CD8-positive, alpha-beta memory T cell (primary cell): ENCODE measurements at places on chromosomes 6 and 20.

DNA sequence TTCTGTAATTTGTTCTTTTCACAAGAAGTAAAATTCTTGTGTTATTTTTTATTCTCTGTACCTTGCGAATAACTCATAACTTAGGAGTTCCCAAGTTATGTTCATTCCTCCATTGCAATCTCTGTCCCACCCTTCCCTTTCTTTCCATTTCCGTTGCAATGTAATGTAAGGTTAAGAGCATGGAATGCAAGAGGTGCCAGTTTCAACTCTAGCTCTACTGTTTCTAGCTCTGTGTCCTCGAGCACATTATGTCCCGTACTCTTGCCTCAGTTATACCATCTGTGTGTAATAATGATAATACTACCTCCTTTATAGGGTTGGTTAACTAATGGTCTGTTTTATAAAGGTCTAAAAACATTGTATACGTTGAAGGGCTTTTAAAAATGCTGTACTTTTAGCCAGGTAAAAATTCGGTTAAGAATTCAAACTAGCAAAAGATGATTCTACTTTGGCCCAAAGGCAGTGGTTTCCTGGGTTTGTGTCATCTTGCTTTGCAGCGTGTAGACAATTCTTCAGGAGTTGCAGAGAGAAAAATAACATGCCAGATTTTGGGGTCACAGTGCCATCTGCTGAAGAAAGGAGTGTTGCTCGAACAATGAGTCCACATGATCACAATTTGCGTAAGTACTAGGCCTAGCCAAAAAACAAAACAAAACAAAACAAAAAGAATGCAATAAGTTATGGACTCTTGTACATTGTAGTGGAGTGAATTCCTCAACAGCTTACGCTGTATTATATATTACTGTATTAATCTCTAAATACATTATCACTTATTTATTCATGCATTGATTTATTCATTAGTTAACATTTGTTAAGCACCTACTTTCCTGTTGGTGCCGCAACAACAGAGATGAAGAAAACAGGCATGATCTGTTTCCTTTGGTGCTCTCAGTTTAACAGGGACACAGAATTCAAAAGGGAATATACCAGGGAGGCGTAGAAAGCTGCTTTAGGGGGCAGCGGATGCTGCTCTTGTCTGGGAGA is 10.0 kb upstream of the PFDN4 start:
- no peak for DNase-seq

GRCh38 chr6:150636808-150637207 is 37.1 kb downstream of the PLEKHG1 start:
- no peak for DNase-seq

GRCh38 chr6:154350293-154350692 is 6.3 kb downstream of the IPCEF1 start:
- no peak for DNase-seq

- DNase-seq: peak; percentile 76
Observed at GRCh38 chr6:26234421-26235301, 130.3 kb upstream of the BTN3A2 start.

- DNase-seq: no peak
Observed at GRCh38 chr20:15236812-15237211, 899.4 kb upstream of the FLRT3 start.

DNA sequence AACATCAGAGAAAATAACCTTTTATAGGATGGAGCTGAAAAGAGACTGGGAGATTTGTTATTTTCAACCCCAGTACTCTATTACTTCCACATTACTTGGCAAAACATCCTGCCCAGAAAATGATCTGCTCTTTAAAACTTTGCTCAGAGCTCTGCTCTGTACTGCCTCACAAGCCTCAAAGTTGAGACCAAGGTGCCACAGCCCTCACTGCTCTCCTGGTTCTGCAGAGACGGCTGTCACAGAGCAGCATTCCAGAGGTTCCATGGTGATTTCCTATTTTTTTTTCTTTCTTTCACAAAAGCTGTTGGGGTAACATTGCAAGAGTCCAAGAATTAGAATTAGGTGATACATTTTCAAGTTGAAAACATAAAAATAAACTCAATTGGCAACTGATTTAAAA is 155.2 kb downstream of the UBE3D start:
- no peak for DNase-seq

DNA sequence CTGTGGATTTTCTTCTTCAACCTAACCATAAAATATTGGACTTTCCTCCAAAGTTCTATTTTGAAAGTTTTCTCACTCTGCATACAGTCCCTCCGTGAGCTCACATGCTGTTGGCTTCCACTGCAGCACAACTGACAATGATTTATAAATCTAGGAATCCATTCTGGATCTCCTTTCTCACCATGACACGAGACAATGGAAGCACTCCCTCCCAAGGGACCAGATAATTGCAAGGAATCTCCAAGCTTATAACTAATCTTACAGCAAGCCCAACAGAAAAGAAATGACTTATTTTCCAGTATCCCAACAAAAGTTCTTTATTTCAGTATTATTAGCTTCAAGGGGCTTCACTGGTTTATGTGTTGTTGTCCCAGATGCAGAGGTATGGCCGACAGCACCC is 729.0 kb downstream of the RFPL4B start:
- DNase-seq: no peak

DNA sequence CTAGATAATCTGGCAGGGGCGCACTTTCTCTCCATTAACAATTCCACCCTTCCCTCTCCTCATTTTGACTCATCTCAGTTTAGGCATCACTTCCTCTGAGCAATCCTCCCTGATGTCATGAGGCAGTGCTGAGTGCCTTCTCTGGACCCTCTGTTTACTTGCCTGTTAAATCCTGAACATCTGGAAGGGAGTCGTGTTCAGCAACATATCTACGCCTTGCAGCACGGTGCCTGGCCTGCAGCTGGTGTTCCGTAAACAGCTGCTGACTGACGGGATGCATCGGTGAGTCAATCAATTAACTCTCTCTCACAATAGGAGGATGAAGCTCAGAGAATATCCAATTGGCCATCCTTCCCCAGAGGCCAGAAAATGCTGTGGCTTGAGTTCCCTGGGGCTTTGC is 613.5 kb downstream of the PTPRT start:
- no peak for DNase-seq

DNA sequence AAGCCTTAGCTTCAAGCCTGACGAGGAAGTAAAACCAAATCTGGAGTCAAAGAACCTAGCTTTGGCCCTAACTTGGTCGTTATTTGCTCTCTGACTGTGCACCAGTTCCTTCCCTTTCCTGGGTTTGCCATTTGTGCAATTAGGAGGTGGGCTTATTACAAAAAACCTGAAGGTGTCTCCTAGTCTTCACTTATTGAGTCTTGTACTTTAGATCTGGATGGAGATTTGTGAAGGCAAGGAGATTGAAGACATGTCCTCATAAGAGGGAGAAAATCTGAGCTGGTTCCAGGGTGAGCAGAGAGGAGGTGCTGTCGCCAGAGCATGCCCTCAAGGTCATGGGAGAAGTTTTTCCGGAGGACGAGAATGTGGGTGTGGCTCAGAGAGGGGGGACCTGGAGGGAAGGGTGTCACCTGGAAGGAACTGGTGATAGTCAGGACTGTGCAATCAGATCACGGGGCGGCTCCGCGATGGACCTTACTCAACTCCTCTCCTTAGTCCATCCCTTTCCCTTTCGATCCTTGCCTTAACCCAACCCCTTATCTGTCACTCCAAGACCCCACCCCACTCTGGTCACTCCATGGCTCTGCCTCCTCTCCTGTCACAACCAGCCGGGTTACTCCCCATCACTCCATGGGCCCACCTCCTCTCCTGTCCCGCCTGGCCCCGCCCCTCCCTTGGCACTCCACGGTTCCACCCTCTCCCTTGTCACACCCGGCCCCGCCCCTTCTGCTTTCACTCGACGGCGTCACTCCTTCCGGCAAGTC is 588 bp upstream of the ACSS2 start:
- DNase-seq: no peak

DNA sequence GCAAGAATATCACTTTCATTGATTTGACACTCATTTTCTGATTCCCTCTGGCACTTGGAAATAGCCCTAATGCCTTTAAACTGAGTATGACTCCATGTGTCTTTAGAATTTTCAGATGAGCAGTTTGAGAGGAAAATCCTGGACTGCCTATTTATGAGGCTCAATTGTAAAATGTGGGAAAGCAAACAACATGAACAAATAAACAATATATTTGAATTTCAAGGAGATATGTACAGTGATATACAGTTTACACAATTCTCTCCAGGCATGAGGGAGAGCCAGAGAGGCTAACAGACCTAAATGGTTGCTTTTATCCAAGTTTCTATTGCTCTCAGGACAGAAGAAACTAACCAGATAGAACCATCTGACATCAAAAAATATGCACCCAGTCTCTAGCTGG is 748.2 kb upstream of the NRSN1 start:
- DNase-seq: no peak

- no peak for DNase-seq
Observed at GRCh38 chr20:39849171-39849570, 839.9 kb downstream of the MAFB start.
